Stimulated activated CD8-positive, alpha-beta memory T cell treated with anti-CD3 and anti-CD28 coated beads, Interleukin-4, amount 100 ng/mL, for 1 hour (primary cell): ENCODE measurements at places on chromosomes 6 and 20.

DNA sequence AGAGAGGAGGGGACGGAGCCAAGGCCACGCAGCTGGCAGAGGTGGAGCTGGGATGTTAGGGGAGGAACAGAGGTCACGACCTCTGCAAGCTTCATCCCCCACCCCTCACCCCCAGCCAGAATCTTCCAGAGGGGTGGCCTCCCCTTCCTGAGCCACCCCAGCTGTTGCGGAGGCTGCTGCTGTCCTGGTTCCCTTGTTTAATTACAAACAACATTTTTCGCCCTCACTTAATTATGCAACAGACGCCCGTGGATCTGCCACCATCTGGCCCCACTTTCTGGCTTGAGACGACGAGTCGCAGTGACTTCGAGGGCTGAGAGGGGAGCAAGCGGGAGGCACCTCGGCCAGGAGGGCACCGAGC, 153.7 kb upstream of the PTPN1 start:
- no peak for DNase-seq

GRCh38 chr20:5933802-5934436, 16.4 kb downstream of the TRMT6 start:
- no peak for DNase-seq

GRCh38 chr6:154268486-154268885, 88.1 kb downstream of the IPCEF1 start:
- no peak for DNase-seq

DNA sequence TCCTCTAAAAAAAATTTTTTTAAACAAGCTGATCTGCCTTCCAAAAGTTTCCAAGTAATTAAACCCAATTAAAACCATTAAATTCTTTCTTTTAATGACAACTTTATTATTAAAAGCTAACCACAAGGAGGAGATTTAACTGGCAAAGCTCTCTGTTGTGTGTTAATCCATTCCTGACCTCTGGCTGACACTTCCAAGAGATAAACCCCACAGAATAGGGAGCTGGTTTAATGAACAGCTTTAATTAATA, 230.8 kb downstream of the EYA2 start:
- no peak for DNase-seq

- no peak for DNase-seq
These were observed 96.8 kb upstream of the MLIP start for GRCh38 chr6:54014440-54014839.

- DNase-seq, result no peak
These were observed 1.1 kb upstream of the PHF10 start for GRCh38 chr6:169725125-169726048.

- DNase-seq, result no peak
These were observed 46.3 kb downstream of the OR2B2 start for GRCh38 chr6:27865850-27866356.

DNA sequence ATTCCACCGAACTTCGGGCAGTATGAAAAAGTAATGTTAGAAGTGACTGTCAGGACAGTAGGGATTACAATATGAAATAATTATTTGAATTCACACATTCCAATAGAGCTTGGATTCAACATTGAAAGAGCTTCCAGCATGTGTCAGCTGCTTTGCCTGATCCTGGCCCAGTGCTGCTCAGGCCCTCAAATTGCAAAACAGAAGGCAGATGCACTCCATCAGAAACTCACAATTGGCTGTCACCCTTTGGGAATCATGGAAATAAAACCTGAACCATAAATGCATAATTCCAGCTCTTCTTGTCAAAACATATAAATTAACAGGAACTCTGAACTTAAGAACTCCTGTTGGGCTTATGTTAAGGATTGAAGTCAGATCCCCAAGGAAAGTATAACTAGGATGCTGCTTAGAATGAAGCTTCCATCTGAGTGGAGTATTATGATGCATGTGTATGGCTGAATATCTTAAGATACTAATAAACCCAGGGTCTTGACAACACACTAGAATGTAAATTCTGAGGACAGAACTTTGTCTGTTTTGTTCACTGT, 1.8 kb upstream of the NDUFAF4 start:
- no peak for DNase-seq

GRCh38 chr20:48360342-48360975, 467.3 kb downstream of the PREX1 start:
- no peak for DNase-seq

DNA sequence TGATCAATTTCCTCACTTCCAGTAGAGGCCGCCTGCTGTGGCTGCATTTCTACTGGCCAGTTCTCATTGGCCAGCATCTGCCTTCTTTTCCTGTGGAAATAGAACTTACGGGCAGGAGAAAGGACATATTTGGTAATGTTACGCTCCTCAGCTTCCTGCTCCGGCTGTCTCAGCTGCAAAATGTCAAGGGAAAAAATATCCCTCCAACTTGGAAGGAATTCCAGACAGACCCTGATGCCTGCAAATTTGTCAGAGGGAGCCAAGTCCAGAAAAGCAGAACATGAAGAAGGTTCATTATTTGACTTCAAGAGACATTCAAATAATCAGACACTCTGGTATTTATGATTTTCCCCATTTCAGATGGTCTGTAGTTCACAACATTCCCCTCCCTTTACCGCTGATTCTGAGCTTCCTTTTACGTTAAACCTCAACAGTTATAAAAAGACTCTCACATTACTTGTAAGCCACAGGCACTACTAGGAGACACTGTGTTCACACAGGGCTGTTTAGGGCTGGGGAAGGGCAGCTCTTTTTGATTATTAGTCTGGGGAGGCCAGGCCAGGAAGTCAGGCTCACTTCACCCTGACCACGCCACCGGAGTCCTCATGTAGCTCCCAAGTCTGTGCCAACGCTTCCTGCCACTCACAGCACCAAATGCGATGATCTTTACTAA, 179.6 kb upstream of the CCN2 start:
- no peak for DNase-seq

DNA sequence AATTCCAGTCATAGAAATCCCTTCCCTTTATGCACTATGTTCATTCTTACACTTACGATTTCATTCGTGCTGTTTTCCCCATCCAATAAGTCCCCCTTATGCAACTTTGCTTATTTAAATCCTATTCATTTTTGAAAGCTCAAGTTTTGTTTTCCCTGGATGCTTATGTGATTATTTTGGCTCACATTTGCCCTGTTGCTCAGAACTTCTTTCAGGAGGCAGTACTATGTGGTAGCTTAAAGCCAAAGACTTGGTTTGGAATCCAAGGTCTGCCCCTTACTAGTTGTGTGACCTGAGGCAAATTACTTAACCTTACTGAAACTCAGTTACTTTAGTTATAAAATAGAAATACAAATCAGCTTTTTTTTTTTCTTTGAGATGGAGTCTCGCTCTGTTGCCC, 59.6 kb downstream of the MOXD1 start:
- DNase-seq, result no peak

GRCh38 chr6:119237177-119237715, 112.3 kb downstream of the MAN1A1 start:
- DNase-seq, result no peak

DNA sequence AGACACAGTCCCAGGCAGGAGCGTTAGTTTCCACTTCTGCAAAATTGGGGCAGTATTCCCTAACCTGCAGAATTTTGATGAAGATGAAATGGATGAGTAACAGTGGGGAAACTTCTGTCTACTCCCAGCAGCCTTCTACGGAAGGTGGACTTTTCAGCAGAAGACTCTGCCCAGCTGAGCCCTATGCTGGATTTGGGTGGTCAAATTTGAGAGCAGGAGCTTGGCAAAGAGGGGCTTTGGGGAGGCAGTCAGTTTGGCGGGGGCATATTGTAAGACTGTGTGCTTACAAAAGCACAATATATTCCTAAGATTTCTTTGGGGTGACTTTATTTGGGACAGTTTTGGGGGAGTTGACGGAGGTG, 5.4 kb upstream of the SDCBP2 start:
- DNase-seq, result no peak

DNA sequence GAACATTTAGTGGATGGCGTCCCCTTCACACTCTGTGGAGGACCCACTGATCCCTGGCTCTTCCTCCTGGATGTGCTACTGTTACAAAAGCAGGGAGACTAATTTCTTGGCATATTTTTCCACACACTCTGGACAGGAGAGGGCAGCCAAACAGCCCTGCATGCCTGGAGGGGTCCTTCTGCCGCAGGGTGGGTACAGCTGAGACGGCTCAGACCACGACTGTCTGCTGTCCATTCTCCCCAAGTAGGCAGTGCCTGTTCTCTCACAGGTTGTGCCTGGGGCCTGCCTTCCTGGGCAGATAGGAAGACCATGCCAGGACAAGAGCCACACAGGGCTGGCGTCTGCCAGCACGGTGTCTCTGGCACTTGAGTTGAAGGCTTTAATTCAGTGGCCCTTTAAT, 260.1 kb downstream of the FOXC1 start:
- DNase-seq, result no peak
